ENCODE measurements at places on chromosomes 5 and 9.

DNA sequence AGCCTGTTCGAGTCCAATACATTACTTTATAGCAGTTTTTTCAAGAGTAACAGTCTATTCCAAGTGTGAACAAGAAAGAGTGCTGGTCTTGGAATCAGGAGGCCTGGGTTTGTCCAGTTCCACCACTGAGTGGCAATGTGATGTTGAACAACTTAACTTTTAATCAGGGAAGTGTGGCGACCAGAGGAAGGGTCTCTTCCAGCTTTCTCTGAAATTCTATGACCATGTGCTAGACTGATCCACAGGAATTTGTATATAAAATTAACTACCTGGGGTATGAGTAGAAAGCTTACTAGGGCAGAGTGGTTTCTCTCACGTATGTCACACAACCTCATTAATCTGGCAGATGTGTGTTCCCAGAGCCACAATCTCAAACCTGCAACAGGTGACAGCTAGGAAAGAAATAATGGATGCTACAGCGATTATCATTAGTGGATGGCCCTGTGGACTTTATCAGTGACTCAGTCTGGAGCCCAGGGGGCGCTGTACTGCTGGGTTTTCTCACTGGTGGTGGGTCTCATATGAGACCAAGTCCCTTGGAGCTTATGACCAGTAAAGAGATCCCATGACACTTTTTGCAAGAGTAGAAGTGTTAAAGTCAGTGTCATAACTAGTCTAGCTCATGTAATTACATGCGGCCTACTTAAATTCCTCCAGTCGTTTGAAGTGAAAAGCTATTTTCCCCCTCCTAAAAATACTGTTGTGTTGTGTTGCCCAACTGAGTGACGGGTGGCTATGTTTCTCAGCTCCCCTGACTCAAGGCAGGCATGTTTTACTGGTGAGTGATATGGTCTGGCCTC is 116.5 kb downstream of the GDNF start:
- no peak for DNase-seq

DNA sequence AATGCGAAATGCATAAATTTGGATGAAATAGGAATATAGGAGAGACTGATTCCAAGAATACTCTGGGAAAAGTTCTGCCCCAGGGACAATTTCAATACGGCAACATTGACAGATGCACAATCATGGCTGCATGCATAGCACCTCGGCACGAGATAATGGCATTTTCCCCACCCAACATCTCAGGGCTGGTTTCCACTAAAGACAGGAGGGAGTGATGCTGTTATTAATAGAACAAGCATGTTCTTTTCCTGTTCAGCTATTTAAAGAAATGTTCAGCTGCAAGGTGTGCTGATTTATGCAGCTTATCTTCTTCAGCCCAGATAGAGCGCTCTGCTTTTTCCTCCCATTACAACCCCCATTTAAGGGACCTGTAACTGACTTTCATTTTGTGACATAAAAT is 740.2 kb downstream of the TLR4 start:
- DNase-seq = no peak

DNA sequence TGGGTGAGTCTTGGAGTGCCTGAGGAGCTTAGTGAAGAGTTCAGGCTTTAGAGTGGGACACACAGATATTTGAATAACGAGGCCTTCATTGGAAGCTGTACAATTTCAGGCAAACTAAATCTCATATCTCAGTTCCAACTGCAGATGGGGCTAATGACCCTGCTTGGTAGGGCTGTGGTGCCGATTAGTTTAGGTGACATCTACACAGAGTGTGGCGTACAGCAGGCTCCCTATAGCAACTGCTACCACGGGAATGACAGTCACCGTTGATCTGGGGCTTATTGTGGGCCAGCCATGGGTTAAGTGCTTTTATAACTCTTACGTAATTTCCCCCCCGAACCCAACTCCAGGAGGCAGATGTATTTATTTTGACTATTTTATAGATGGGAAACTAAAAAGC is 70.8 kb downstream of the FAT2 start:
- DNase-seq = no peak

DNA sequence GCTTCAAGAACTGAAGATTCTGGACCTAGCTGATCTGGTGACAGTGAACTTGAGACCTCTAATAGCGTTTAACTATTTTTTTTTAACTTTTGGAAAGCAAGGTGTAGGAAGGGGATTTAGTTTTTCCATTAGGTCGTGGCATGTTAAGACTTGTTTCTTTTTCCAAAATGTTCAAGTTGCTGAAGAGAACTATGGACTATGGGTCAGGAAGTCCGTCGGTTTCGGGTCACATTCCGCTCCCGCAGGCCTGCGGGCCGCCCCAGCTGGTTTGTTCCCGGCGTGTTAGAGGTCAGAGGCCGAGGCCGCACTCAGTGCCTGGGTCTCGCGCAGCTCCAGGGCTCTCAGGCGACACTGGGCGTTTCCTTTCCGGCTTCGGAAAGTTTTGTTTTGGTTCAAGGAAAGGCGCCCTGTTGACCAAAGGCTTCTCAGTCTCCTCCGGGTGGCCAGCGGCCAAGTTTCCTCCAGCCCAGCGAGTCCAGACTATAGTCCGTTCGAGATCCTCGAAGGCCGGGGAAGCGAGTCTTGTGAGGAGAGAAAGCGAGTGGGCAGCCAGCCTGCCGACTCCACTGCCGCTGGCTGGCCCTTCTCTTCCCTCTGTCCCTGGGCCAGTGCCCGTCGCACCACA is 586 bp upstream of the FCHO2 start:
- DNase-seq = no peak

DNA sequence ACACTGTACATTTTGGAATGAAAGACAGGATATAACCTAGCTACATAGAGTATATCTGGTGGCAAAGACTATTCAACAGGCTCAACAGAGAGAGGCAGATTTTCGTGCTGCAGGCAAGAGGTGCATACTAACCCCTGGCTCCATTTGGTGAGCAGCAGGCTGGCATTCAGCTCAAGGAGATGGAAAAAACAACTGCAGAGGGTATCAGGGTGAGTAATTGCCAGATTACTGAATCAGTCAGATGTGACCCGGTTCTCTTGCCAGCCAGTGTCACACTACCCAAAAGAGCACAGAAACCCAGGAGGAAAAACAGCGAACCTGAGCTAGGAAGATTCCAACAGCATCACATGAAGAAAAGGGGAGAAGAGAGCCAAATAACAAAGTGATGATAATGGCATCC is 130.4 kb upstream of the PRLR start:
- DNase-seq = peak; percentile 9

DNA sequence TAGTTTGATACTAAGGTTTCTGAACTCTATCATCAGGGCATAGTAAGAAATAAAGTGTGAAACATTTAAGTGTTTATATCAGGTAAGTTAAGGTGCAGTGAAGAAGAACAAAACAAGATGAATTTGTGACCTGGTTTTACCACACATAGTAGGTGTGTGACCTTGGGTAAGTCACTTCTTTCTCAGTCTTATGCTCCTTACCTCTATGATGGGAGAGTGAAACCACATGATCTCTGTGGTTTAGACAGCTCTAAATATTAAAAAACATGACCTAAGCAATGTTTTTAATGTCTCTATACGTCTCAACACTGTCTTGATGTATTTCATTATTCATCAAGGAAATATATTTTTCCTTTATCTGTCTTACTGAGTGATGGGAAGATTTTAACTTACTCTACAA is 629.6 kb upstream of the DMAC1 start:
- no peak for DNase-seq

DNA sequence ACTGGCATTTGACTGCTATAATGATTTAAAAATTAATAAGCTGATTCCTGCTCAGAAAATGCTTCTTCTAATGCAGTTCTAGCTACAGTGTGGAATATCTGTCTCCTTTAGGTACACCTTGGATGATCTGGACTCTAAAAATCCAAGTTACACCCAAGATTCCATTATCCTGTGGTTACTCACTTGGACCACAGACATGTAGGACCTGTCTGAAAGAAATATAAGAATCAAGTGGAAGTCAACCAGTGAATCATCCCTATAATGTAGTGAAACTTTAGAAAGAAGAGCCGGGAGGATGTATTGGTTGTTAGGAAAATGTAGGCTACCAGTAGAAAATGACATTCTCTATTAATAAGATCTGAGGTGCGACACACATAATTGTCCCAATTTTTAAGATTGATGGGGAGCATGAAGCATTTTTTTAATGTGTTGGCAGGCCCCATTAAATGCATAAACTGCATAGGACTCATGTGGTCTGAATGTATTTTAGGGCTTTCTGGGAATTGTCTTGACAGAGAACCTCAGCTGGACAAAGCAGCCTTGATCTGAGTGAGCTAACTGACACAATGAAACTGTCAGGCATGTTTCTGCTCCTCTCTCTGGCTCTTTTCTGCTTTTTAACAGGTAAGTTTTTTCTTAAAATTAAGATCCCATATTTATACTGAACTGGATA is at the start of gene SPINK6:
Gene SPINK6 (plus strand): TSS at position 512 of the 673 bp plus-strand sequence. CDS start 55 bp downstream, at position 567.
- DNase-seq = no peak

DNA sequence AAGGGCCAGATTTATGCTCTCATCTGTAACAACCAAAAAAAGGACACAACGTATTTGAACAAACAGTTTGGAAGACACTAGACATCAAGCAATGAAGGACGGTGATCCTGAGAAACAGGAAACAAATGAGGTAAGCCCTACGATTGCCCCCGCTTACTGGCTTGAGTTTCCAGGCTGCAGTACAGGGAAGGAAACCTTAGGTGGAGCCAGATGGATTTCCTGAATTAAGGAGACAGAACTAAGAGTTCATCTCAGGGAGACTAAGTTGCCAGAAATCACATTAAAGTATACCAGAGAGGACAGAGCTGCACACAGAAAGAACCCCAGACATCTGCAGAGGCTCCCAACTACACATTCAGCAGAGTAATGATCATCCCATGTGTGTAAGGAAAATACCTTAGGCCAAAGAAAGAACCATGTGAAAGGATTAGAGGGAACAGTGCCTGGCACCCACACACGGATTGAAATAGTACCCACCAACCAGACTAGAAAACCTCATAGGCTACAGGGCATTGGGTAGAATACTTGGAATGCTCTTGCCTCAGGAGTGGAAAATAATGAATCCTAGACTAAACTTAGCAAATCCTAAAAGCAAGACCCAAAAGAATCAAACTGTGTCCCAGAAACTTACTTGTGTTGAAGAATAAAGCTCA is 99.3 kb upstream of the NIPBL start:
- peak; percentile 10 for DNase-seq

- no peak for DNase-seq
These were observed 26.2 kb upstream of the MSX2 start for GRCh38 chr5:174698156-174698555.

DNA sequence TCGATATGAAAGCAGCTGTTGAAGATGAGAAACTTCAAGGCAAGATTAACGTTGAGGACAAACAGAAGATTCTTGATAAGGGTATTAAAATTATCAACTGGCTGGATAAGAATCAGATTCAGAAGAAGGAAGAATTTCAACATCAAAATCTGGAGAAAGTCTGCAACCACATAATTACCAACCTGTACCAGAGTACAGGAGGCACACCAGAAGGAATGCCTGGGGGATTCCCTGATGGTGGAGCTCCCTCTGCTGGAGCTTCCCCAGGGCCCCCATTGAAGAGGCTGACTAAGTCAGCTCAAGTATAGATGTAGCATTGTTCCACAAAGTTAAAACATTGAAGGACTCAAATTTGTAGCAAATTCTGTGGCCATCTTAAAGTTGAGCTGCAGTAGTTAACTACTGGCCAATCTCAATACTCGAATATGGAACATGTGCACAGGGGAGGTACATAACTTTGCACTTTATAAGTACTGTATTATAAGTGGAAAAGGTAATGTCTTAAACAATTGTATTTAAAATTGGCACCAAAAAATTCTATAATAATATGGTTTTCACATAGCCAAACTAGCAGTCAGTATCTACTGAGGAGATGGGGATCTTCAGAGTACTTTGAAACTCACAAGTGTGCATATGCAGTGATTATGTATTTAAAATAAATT is 237.5 kb downstream of the CHSY3 start:
- no peak for DNase-seq

DNA sequence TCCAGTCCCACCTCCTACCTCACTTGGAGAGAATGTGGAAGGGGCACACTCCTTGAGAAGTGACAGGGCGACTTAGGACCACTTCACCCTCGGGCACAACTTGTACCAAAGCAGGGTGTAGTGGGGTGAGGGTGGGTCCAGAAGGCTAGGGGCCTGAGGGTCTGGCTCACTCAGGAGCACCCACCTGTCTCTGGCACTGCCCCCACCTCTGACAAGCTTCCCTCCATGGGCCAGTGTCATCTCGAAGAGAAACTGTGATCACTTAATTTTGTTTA is 76.9 kb upstream of the OLFM1 start:
- no peak for DNase-seq

- DNase-seq = no peak
These were observed 334.7 kb upstream of the PIK3R1 start for GRCh38 chr5:67880876-67881275.

- no peak for DNase-seq
These were observed 1016.4 kb upstream of the DMAC1 start for GRCh38 chr9:8815931-8816330.

GRCh38 chr9:3576328-3576727 is 50.5 kb upstream of the RFX3 start:
- DNase-seq = no peak

DNA sequence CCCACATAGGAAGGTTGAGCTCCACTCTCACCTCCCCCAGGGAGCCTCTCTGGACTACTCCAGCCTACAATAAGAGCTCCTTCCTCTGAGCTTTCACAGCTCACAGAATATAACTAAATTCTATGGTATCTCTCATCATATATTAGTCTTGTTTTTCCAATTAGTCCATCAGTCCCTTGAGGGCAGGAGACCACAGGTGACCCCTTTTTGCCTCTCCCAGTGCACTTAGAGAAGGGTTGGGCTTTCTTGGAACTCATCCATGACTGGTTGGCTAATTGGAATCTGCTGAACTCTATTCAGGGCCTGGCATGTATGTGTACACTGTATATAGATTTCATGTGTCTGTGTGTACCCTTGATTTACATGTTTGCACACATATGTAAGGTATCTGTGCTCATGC is 50.4 kb upstream of the ARAP3 start:
- no peak for DNase-seq

DNA sequence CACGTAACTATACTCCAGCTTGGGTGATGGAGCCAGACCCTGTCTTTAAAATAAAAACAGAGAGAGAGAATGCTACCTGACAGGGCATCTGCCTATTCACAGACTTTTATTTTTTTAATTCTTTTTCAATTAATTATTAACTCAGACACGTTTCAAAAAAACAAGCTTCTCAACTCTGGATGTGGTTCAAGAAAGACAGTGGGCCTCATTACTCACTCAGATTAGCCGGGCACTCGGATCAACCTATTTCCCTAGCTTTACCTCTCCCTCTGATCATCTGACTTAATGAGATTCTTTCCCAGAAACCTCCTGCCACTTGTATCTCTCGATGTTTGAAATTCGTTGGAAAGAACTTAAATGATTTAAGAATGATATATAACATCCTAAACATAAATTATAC is 134.1 kb downstream of the TRPM6 start:
- DNase-seq = no peak

GRCh38 chr5:439636-440035 is 3.3 kb upstream of the EXOC3 start:
- no peak for DNase-seq

DNA sequence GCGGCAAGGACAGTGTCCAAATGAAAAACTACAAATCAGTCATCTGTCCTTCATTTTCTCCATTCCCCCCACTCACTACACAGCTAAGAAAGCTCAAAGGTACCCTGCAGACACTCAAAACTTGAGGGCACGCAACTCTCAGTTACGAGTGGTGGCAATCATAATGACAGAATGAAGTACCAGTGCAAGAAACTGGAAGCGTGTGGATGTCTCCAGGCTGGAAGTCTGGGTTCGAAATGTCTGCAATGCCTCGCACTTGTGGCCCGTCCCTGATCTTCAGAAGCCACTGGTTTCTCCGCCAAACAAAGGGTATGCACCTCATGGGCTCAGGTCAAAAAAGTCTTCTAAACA is 597 bp upstream of the CENPH start:
- no peak for DNase-seq
